ENCODE measurements at places on chromosomes 2 and 18. TPM values are rescaled to one million over a fixed set of nuclear protein-coding genes. Genes with fewer than 3 reads are reported as not detected.
A peak's percentile ranks its signal among the peaks of the same experiment; 100 is the strongest.

The GPR39 gene
- total RNA-seq: 1.0 TPM

The CDK5R2 gene
- total RNA-seq: 0.43 TPM

DNA sequence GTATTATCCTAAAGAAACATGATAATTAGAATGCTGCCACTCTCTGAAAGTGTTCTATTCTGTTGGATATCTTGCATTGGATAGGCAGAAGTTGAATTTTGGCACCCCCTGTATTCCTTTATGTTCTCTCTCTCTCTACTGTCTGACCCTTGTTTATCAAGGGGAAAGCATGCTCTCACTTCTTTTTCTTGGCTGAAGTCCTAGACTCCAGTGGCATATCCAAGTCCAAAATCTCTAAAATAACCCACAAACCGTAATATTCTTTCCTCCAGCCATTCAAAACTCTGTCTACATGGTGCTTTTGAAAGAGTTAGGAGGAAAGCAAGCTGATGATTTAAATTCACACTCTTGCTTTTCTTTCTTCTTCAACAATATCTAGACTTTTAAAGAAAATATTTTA lies 669.7 kb downstream of the TDRD15 start:
- no peak overlapping the region for H3K4me3 ChIP-seq
- DNase-seq: no peak
- H3K27ac ChIP-seq: no peak overlapping the region
- no peaks in the 10 kb centered on the region for H3K4me1 ChIP-seq
- no peaks in the 10 kb centered on the region for H3K27me3 ChIP-seq

GRCh38 chr2:20023688-20024087 lies 11.2 kb upstream of the MATN3 start:
- DNase-seq: no peak
- no peak overlapping the region for H3K4me3 ChIP-seq
- H3K4me1 ChIP-seq: no peaks in the 10 kb centered on the region
- H3K27me3 ChIP-seq: no peaks in the 10 kb centered on the region
- no peak overlapping the region for H3K27ac ChIP-seq

DNA sequence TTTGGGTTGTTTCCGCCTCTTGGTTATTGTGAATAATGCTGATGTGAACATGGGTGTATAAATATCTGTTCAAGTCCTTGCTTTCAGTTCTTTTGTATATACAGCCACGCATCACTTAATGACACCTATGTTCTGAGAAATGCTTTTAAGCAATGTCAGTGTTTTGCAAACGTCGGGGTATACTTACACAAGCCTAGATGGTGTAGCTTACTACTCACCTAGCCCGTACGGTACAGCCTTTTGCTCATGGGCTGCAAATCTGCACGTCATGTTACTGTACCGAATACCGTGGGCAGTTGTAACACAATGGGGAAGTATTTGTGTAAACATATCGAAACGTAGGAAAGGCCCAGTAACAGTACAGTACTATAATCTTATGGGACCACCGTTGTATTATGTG lies 12.4 kb downstream of the RALB start:
- 0 out of 2 replicates have a peak, but pooled peaks cover 3% of the 10 kb centered on the region for H3K4me1 ChIP-seq
- no peaks in the 10 kb centered on the region for H3K36me3 ChIP-seq
- H3K27me3 ChIP-seq: no peaks in the 10 kb centered on the region
- H3K27ac ChIP-seq: no peak overlapping the region
- no peak for DNase-seq
- H3K4me3 ChIP-seq: no peak overlapping the region

GRCh38 chr2:216519154-216519762 lies 20.6 kb downstream of the RPL37A start:
- H3K36me3 ChIP-seq: no peaks in the 10 kb centered on the region
- H3K4me3 ChIP-seq: no peak overlapping the region
- H3K27me3 ChIP-seq: no peaks in the 10 kb centered on the region
- H3K27ac ChIP-seq: no peak overlapping the region
- DNase-seq: peak; percentile 90
- no peaks in the 10 kb centered on the region for H3K4me1 ChIP-seq

The CCT4 gene
- 378 TPM for total RNA-seq

GRCh38 chr18:58247363-58247834 lies 203.4 kb downstream of the NEDD4L start:
- no peaks in the 10 kb centered on the region for H3K27me3 ChIP-seq
- peak overlapping the region; percentile 31 for H3K4me3 ChIP-seq
- peak overlapping the region; percentile 30 for H3K27ac ChIP-seq

DNA sequence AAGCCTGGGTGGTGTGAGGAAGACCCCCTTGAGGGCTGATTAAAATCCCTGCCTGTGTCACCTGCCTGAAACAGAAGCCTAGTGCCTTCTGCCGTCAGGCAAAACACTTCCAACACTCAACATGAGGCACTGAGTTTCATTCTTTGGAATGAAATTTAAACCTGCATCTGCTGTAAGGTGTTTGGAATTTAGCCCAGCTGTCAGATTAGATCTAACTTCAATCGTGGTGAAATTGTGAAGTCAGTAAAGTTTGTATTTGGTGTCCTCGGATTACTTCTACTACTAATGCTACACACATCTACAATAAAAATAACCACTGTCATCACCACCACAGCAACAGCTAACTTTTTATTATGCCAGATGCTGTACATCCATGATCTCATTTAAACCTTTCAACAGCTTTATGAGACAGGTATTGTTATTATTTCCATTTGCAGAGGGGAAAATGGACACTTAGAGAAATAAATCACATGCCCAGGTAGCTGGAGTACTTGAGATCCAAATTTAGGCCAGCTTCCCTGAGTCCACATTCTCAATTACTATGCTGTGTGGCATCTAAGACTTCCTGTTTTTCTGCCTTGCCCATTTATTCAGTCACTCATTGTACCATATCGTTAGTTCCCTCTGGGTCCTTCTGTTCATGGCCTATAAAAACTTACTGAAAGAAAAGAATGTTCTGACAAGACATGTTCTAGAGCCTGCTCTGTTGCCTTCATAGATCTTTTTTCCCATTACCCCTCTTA lies 98.2 kb upstream of the GCFC2 start:
- no peaks in the 10 kb centered on the region for H3K4me1 ChIP-seq
- H3K36me3 ChIP-seq: no peaks in the 10 kb centered on the region
- H3K27me3 ChIP-seq: no peaks in the 10 kb centered on the region
- H3K4me3 ChIP-seq: no peak overlapping the region
- H3K27ac ChIP-seq: no peak overlapping the region

- no peak for DNase-seq
- no peak overlapping the region for H3K27ac ChIP-seq
- no peaks in the 10 kb centered on the region for H3K4me1 ChIP-seq
- H3K4me3 ChIP-seq: no peak overlapping the region
- H3K36me3 ChIP-seq: peaks cover 9% of the 10 kb centered on the region
Measured at GRCh38 chr18:78892177-78892576, 87.4 kb upstream of the SALL3 start.

DNA sequence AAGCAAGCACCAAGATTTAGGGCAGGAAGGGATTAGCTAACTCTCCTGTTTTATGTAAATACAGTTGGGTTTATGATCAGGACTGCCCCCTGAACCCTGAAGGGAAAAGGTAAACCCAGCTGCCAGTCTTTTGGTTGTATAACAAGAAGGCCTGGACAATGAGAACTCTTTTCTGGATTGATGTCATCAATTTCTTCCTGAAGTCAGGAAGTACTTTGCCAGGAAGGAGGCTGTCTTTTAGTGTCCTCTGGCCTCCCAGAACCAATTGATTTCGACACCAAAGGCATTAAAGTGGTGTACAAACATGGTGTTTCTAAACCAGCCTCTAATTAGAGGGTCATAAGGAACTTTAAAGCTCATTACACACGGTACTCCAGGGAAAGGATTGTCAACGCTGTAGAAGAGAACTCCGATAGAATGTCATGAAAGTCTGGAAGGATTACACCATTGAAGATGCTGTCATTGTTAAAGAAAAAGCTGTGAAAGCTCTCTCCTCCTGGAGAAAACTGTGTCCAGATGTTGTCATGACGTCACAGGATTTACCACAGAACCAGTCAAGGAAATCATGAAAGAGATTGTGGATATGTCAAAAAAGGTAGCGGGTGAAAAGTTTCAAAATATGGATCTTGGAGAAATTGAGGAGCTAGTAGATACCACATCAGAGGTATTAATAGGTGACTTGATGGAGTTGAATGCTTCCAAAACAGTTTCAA lies 78.8 kb downstream of the ANKRD12 start:
- H3K36me3 ChIP-seq: no peaks in the 10 kb centered on the region
- no peaks in the 10 kb centered on the region for H3K27me3 ChIP-seq
- H3K4me3 ChIP-seq: no peak overlapping the region
- H3K27ac ChIP-seq: no peak overlapping the region
- no peak for DNase-seq
- no peaks in the 10 kb centered on the region for H3K4me1 ChIP-seq

DNA sequence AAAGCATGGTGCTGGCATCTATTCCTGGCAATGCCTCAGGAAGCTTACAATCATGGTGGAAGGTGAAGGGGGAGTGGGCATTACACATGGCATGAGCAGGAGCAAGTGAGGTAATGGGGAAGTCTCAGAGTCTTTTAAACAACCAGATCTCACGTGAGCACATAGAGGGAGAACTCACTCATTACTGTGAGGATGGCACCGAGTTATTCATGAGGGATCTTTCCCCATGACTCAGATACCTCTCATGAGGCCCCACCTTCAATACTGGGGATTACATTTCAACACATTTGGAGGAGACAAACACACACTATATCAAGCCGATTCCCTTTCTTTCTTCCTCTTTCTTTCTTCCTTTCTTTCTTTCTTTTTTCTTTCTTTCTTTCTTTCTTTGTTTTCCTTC lies 47.9 kb upstream of the FANCL start:
- no peaks in the 10 kb centered on the region for H3K36me3 ChIP-seq
- H3K4me3 ChIP-seq: no peak overlapping the region
- H3K27ac ChIP-seq: no peak overlapping the region

- no peaks in the 10 kb centered on the region for H3K27me3 ChIP-seq
- H3K4me3 ChIP-seq: no peak overlapping the region
- no peaks in the 10 kb centered on the region for H3K4me1 ChIP-seq
- H3K36me3 ChIP-seq: no peaks in the 10 kb centered on the region
- no peak for DNase-seq
Measured at GRCh38 chr2:178324077-178324476, 126.9 kb downstream of the PRKRA start.

- no peaks in the 10 kb centered on the region for H3K36me3 ChIP-seq
- H3K4me1 ChIP-seq: no peaks in the 10 kb centered on the region
- no peak for DNase-seq
- H3K27ac ChIP-seq: no peak overlapping the region
- no peaks in the 10 kb centered on the region for H3K27me3 ChIP-seq
- H3K4me3 ChIP-seq: no peak overlapping the region
Measured at GRCh38 chr2:211816754-211817153, 721.8 kb downstream of the ERBB4 start.

DNA sequence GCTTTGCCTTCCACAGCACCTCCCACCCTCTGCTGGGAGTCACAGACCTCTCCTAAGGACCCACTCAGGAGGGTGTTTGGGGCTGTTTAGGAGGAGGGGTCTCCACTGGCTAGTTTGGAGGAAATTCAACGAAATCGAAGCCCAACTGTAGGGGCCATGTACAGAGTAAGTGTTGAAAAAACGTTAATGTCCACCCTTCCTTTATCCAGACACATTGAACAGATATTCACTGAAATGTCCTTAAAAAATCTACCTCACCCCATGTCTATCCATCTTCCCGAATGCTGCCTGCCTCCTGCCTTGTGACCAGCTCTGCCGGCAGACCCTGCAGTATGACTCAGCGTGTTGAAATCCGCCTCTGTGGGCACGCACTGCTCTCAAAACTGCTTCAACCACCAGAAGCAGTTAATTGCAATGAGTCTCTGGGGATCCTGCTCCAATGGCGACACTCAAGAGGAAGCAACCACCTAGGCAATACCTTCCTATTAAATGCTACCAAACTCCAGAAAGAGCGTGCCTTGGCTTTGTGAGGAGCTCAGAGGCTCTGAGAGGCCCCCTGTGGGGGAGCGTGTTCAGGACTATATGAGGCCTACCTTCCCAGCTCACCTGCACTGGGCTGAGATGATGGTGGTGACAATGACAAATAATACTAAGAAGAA lies 61.4 kb upstream of the RTN4 start:
- H3K4me3 ChIP-seq: no peak overlapping the region
- H3K27ac ChIP-seq: peak overlapping the region; percentile 22
- DNase-seq: peak; percentile 39
- no peaks in the 10 kb centered on the region for H3K36me3 ChIP-seq
- no peaks in the 10 kb centered on the region for H3K27me3 ChIP-seq

The DSC3 gene
- total RNA-seq: 2.1 TPM

DNA sequence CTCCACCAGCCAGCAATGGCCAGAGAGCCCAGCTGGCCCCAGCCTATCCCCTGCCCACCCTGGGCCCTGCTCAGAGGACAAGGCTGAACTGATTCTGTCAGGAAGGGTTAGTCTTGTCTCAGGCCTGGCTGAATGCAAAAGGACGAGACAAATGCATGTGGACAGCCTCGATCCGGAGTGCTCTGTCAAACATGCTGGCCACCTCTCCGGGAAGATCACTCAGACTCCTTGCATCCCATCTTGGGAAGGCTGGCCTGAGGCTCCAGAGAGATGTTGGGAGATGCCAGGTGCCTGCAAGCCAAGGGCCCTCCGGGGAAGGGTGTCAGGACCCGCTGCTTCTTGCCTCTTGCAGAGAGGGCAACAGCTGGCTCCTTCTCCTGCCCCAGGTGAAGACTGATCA lies 20.2 kb upstream of the C1QL2 start:
- DNase-seq: no peak
- no peaks in the 10 kb centered on the region for H3K27me3 ChIP-seq
- H3K36me3 ChIP-seq: no peaks in the 10 kb centered on the region
- H3K4me1 ChIP-seq: no peaks in the 10 kb centered on the region
- no peak overlapping the region for H3K4me3 ChIP-seq

DNA sequence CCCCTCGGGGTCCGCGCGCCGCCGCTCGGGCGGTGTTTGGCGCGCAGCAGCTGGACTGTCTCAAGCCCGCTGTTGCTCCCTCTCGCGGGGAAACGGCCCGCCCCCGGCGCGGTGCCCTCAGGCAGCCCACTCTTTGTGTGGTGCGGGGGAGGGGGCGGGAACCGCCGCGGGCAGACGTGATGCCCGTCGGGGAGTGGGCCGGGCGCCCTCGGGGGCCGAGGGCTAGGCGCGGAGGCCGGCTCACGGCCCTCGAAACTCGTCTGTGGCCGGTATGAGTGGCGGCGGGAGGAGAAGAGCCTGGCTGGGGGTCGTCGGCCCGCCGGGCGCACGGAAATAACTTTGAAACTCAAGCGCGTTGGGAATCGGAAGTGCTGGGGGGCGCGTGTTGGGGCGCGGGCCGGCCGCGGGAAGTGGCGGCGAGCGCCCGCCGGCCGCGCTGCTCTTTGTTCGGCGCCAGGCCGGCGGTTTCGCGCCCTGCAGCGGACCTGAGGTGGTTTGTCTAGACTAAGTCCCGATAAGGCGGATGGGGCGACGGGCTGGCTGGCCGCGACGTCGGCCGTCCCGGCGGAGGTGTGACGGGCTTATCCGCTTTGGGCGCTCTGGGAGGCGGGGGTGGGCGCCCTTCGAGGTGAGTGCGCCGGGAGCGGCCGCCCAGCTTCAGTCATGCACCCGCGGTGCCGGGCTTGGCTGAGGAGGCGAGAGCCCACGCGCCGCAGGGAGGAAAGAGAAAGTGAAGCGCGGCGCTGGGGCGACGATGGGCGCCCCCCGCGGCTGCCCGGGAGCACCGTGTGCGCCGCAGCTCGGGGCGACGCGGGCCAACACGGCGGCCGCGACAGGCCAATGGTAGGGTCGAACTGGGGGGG lies 679 bp downstream of the PTMA start:
- peak overlapping the region; percentile 88 for H3K4me3 ChIP-seq
- H3K27me3 ChIP-seq: no peaks in the 10 kb centered on the region
- H3K27ac ChIP-seq: peak overlapping the region; percentile 99
- peaks cover 29% of the 10 kb centered on the region for H3K36me3 ChIP-seq
- peaks cover 29% of the 10 kb centered on the region for H3K4me1 ChIP-seq

The UGT1A8 gene
- total RNA-seq: not detected

GRCh38 chr18:4510711-4511110 lies 55.6 kb upstream of the DLGAP1 start:
- DNase-seq: no peak
- no peak overlapping the region for H3K27ac ChIP-seq
- no peak overlapping the region for H3K4me3 ChIP-seq
- no peaks in the 10 kb centered on the region for H3K27me3 ChIP-seq
- H3K4me1 ChIP-seq: no peaks in the 10 kb centered on the region

Data from GM23338 (cell line).